ENCODE measurements at places on chromosomes 5 and 9.

DNA sequence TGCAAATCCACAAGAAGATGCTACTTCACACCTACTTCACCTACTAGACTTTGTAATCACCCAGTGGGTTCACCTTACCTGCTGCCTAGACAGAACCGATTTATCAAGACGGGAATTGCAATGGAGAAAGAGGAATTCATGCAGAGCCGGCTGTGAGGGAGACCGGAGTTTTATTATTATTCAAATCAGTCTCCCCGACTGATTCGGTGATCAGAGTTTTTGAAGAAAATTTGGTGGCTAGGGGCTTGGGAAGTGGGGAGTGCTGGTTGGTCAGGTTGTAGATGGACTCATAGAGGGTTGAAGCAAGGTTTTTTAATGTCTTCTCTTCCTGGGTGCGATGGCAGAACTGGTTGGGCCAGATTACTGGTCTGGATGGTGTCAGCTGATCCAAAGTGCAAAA, 23.4 kb downstream of the SFXN1 start:
- DNase-seq = no peak

- DNase-seq = no peak
These were observed 27.0 kb upstream of the SLC6A3 start for GRCh38 chr5:1471997-1472963.

DNA sequence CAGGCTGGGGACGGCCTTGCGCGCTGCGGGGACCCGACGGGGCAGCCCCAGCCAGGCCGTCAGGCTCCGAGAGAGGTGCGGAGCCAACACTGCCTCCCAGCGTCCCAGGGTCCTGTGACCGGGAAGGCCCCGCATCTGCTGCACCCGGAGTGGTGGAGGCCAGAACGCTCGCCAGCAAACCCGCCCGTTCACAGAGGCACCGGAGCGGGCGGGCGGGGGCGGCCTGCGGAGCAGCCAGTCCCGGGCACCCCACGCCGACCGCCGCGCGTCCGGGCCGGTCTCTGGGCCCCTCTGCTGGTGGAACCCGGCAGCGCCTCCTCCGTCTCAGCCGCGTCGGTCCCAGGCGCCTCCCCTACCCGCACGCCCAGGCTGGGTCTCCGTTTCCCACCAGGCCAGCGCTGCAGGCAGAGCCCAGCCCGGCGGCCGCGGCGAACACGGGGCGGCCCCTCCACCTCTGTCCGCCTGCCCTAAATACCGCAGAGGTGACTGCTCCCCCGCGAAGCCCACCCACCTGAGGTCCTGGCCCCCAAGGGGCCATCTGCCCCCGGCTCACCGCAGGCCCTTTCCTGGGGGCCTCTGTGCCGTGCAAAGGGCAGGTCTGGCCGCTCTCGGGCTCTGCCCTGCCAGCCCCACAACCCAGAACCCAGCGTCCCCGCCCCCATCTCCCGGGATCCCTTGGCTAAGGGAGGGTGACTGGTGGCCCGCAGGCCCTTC, 15.9 kb downstream of the EXD3 start:
- no peak for DNase-seq

DNA sequence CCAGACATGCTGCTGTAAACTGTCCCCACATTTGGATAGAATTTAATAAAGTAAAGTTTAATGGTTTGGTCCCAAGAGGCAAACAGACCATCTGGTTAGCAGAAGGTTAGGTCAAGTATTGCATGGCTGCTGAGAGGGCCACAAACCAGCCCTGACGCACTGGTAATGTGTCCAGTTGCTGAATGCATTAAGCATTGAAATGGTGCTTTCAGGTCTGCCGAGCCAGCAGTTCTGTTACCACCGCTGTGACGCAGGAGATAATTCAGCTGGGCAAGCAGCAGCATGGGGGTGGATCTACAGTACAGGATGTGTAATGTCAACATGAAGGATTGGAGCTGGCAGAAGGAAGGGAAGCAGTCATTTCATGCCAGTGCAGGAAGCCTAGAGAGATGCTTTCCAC, 16.0 kb downstream of the ZNF462 start:
- peak; percentile 87 for DNase-seq

GRCh38 chr5:35484241-35484640, 133.4 kb upstream of the SPEF2 start:
- DNase-seq = no peak

GRCh38 chr9:118871531-118871930, 497.7 kb downstream of the BRINP1 start:
- no peak for DNase-seq

DNA sequence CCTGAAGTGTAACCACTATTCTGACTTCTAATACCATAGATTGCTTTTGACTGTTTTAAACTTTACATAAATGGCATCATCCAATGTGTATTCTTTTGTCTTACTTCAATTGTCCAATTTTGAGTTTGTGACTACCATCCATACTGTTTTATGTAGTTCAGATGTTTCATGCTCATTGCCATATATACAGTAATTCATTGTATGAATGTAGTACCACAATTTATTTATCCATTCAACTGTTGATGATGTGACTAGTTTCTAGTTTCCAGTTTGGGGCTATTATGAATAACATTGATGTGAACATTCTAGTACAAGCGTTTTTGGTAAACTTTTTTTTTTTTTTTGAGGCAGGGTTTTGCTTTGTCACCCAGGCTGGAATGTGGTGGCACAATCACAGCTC, 55.1 kb downstream of the HMGCS1 start:
- no peak for DNase-seq

- peak; percentile 36 for DNase-seq
These were observed 129.8 kb upstream of the IL12B start for GRCh38 chr5:159459951-159460538.

- DNase-seq = no peak
These were observed 169.4 kb downstream of the TLE1 start for GRCh38 chr9:81519816-81520495.

- DNase-seq = no peak
These were observed 131.3 kb upstream of the CCDC180 start for GRCh38 chr9:97176206-97176605.

DNA sequence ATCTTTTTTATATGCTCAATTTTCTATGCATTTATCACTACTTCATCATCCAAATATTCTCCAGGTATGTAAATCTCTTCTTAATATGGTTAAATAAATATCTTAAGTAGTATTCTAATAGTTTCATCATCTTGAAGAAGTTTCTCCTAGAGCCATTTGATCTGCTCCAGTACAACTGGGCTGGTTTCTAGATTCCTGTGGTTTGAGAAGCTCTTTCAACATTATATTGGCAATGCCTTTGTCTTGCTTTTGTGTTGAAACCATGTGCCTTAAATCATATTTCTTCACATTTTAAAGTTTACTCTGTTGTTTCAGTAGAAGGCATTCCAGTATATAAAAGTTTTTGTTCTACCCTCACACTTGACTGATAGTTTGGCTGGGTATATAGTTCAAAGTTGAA, 27.6 kb downstream of the MBLAC2 start:
- DNase-seq = peak; percentile 11

DNA sequence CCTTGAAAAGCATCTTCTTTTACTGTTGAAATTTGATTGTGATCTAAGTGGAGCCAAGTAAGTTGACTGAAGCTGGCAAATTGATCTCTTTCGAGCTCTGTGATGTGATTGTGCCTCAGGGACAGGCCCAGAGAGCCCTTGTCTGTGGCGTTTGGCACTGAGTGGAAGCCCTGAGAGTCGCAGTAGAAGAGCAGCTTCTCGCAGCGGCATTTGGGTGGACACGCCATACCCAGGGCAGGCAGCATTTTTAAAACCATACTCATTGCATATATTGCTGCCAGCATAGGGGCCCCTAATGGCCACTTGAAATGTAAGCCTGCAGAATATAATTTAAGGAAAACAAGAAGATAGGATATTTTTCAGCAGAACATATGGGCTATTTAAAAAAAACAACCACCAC, 894 bp downstream of the LRRTM2 start:
- DNase-seq = no peak

All from stromal cell of bone marrow (primary cell).